Stimulated activated CD8-positive, alpha-beta memory T cell treated with anti-CD3 and anti-CD28 coated beads, Interleukin-4, amount 100 ng/mL, for 24 hours (primary cell): ENCODE measurements at places on chromosomes 12 and 14.

GRCh38 chr12:34402899-34403705 lies 380.8 kb downstream of the ALG10 start:
- DNase-seq: no peak

GRCh38 chr14:78530078-78530477 lies 359.9 kb downstream of the NRXN3 start:
- no peak for DNase-seq

DNA sequence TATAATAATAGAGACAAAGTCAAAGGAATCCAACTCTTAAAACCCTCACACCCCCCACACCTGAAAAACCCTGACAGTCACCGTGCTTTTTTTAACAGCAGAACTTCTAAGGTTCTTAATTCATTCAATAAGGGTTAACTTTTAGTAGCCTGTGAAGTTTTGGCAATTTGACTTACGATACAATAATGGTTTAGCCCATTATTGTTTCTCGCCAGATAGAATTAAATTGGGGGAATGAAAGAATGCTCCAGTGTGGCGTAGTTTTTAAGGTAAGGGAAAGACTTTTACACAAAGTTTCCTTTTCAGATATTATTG lies 604 bp upstream of the MAGOHB start:
- DNase-seq: no peak

- no peak for DNase-seq
Observed at GRCh38 chr12:2696136-2696535, 98.6 kb upstream of the FKBP4 start.

- no peak for DNase-seq
Observed at GRCh38 chr12:130131801-130132200, 30.5 kb upstream of the FZD10 start.

GRCh38 chr14:51079085-51079484 lies 15.8 kb downstream of the TRIM9 start:
- DNase-seq: no peak

GRCh38 chr14:105294142-105294597 lies 6.6 kb downstream of the BRF1 start:
- peak; percentile 30 for DNase-seq

DNA sequence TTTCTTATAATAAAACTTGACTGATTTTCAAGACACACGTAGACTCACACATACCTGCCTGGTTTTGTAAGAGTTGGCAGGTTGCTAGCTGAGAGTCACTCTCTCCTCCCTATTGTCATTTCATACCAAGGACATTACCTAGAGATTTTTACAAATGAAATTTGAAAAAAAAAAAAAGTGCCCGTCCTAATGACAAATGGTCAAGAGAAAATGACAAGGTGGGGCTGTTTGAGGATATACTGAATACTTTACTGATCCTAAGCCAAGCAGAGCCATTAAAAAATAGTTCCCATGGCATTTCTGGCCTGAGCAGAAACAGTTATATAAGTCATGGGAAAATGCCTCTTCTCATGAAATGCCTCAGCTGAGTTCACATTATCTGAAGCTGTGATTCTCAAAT lies 150.2 kb downstream of the DYRK2 start:
- DNase-seq: no peak

- no peak for DNase-seq
Observed at GRCh38 chr14:72888636-72889201, 5.2 kb downstream of the DPF3 start.

DNA sequence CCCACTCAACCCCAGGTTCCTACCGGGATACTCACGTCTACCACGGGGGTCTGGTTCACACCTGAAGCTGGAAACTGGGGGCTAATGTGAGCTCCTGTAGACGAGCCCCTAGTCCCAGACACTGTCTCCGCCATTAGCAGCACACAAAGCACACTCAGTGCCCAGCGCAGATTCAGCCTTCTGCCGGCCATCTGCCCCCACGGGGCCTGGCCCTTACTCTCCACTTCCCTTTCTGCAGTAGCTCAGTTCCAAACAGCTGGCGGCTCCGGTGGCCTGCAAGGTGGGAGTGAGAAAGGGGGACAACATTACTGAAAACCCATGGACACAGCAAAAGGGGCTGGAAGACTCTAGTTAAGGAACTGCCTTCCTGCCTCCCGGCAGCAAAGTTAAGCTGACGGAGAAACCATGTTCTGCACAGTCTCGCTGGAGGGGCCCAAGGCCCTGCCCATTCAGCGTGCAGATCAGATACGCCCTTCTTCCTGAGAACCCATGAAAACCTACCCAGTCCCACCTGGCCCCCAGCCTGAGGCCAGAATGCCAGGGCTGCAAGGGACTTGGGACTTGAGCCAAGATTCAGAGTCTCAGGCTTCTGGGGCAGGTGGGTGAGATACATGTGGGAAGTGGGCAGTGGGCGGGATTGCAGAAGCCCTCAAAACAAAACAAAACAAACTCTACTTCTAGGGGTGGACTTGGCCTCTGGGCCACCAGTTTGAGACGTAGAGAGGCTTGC lies 2.1 kb downstream of the SLC8B1 start:
- DNase-seq: no peak

GRCh38 chr14:63276016-63276415 lies 42.7 kb downstream of the GPHB5 start:
- no peak for DNase-seq

GRCh38 chr12:111705672-111706071 lies 19.8 kb downstream of the ACAD10 start:
- DNase-seq: no peak

DNA sequence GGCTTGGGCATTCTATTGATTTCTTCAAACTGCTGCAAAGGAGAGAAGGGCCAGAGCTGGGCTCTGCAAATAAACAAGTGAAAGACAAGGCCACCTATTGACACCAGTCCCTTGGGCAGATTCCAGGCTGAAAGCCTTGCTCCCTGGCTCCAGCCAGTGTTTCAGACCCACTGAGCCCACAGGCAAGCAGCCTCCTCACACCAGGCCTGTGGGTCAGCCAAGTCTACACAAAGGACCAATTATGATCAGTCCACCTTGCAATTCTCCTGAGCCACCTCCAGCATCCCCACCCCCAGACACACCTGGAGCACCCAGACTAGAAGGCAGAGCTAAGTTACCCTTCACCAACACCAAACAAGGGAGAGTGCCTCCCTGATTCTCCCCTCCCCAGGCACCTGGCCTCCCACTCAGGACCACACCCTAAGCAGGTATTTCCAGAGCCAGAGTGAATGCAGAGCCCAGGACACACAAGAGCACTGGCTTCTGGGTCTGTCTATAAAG lies 13.8 kb downstream of the ACTN1 start:
- DNase-seq: no peak

- DNase-seq: no peak
Observed at GRCh38 chr14:72636871-72637270, 257.0 kb downstream of the DPF3 start.

- no peak for DNase-seq
Observed at GRCh38 chr14:104096318-104096717, 10.8 kb downstream of the ASPG start.
